Upper lobe of left lung (tissue), 6 donors: ENCODE measurements at places on chromosomes 4 and X.

DNA sequence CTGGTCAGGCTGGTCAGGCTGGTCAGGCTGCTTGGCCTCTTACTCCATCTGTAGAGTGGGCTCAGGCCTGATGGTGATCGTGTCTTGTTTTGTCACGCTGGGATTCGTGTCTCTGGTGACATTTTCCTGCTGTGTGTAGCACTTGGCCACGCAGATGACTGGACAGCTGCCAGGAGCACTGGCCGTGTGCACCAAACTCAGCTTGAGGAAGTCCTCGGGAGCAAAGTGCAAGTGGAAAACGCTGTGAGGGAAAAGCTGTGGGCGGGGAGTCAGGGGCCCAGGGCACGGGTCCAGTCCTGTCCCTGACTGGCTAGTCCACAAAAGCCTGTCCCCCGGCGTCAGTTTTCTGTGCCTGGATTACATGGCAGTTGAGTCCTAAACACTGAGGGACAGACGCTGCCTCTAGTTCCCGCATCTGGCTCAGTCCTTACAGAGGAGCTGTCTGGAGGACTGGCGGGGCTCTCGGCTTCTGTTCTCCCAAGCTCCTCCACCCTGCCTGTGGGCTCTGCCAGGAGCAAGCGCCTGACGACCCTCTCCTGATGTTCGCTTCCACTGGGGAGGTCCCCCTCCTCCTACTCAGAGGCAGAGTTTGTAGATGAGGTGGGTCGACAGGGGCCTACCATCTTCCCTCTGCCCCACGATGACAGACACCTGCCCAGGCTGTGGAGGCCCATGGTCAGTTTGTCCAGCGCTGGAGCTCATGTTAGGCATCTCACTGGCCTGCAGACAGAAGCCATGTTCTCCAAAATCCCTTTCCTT lies 35.9 kb upstream of the GRPEL1 start:
- DNase-seq = peak; percentile 52

GRCh38 chrX:97398030-97398551 lies 514.4 kb downstream of the RPA4 start:
- DNase-seq = no peak

DNA sequence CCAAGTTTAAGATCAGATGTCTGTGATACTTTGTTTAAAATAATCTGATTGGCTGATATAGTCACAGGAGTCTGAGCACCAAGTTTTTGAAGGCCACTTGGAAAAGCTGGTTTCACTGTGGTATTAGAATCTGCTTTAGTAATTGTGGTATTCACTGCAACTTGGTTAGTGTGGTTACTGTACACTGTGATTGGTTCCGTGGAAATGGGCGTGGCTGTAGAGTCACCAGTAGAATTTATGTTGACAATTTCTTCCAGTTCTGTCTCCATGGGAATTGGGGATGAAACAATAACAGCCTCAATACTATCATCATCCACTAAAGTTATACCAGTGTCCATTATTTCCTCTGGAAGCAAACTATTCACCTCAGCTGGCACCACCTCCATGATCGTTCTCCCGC lies 26.2 kb downstream of the LIN54 start:
- DNase-seq = no peak

GRCh38 chr4:102169345-102169744 lies 175.9 kb downstream of the SLC39A8 start:
- DNase-seq = no peak

GRCh38 chr4:4810092-4810774 lies 49.2 kb upstream of the MSX1 start:
- no peak for DNase-seq

DNA sequence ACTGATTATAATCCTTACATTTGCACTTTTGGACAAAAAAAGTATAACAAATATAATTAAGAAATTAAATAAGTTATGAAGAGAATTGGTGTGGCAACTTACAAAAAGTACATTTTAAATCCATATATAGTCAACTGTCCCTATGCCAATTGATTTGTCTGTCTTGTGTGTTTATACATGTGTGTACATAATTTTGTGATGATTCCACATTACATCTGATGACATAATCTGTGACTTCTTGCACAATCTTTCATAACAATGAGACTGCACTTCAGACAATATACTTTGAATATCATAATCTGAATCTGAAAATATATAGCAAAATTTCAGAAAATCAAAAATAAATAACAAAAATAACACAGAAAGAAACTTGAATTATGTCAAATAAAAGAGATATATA lies 953.4 kb downstream of the FAT4 start:
- no peak for DNase-seq

- no peak for DNase-seq
Measured at GRCh38 chr4:168588916-168589531, 92.2 kb downstream of the PALLD start.

DNA sequence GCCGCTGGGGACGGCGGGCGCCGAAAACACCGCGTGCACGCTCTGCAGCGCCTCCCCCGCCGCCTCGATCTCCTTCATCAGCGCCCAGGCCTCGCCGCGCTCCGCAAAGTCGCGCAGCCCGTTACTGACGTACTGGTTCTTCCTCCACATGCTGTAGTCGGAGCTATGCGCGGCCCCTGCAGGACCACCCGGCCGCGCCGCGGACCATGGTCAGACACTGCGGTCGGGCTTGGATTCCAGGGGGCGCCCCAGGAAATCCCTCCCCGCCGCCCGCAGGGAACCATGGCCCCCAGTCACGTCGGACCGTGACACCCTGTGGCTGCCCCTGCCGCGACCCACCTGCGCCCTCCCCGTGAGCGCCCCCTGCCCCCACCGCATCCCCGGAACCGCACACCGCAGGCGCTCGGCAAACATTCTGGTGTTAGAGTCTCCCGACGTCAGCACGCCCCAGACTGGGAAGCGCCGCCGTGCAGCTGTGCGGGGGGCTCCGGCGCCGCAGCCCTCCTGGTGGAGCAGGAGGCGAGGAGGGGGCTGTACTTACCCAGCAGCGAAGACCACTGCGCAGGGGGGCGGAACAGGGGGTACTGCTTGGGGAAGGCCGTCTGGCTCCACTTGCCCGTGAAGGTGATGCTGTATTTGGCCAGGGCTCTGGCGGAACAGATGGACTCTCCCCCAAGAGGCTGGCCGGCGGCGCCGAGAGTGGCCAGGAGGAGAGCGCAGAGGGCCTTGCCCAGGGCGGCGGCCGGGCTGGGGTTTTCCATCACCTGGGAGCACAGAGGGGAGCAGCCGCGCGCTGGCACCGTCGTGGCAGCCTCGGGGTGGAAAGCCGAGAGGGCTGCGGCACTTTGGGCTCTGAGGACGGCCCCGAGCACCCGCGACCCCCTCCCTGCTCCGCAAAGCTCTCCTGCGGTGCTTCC lies 814 bp downstream of the SPON2 start:
- peak; percentile 20 for DNase-seq
